ENCODE measurements at places on chromosomes 11 and 22. TPM values are rescaled to one million over a fixed set of nuclear protein-coding genes. Genes with fewer than 3 reads are reported as not detected.

Gene SLCO2B1
- total RNA-seq = 2.2 TPM

Gene RFPL3
- total RNA-seq = not detected

Gene DCHS1
- total RNA-seq = 0.26 TPM

Gene NNMT
- total RNA-seq = not detected

Gene SCN3B
- 0.13 TPM for total RNA-seq

Gene HTR3B
- not detected for total RNA-seq

All from activated T-helper 17 cell treated with anti-CD3 and anti-CD28 coated beads, Interleukin-2, amount 50 U/mL, for 72 hours (primary cell).